ENCODE measurements at places on chromosomes 12 and 14.

- DNase-seq: no peak
Observed at GRCh38 chr12:8076366-8076765, 5.7 kb upstream of the NECAP1 start.

- DNase-seq: no peak
Observed at GRCh38 chr14:93510056-93510455, 79.3 kb downstream of the UNC79 start.

DNA sequence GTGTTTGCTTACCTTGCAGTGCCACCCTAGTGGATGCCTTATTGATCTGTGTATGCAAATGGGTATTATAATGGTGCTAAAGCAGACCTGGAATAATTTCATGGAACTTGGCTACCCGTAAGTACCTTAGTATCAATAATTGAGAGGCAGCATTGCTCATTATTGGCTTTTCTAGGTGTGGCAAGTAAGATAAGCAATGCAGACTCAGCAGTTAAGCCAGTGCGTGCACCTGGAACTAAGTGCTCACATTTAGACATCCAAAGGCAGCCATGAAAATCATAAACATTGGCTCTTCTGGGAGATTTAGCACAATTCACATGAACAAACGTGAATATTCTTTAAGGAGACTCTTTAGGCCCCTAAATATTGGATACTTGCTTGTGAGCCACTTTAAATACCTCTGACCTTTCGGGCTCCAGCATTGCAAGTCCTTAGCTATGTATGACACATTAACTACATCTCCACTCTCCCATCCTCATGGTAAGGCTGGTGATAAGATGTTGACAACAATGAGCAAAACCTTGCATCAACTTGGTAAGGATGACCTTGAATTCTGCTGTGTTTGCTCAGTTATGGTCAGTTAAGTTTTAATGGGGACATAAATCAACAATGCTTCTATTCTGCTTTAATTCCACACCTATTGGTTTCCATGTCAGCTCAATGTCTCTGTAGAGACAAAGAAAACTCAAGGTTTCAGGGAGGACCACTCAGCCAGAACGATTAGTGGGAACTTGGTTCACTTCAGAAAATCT, 112.0 kb downstream of the SLC5A8 start:
- no peak for DNase-seq

GRCh38 chr12:29228474-29229157, 79.5 kb downstream of the FAR2 start:
- no peak for DNase-seq

GRCh38 chr14:49988080-49988990, 95.5 kb downstream of the ARF6 start:
- DNase-seq: no peak

Measured in D341Med (cell line).